Urinary bladder (tissue), 4 donors: ENCODE measurements at places on chromosomes 1 and 21. TPM values are rescaled to one million over a fixed set of nuclear protein-coding genes. Genes with fewer than 3 reads are reported as not detected.

- DNase-seq, result no peak
These were observed 21.5 kb upstream of the LRP8 start for GRCh38 chr1:53349369-53349835.

DNA sequence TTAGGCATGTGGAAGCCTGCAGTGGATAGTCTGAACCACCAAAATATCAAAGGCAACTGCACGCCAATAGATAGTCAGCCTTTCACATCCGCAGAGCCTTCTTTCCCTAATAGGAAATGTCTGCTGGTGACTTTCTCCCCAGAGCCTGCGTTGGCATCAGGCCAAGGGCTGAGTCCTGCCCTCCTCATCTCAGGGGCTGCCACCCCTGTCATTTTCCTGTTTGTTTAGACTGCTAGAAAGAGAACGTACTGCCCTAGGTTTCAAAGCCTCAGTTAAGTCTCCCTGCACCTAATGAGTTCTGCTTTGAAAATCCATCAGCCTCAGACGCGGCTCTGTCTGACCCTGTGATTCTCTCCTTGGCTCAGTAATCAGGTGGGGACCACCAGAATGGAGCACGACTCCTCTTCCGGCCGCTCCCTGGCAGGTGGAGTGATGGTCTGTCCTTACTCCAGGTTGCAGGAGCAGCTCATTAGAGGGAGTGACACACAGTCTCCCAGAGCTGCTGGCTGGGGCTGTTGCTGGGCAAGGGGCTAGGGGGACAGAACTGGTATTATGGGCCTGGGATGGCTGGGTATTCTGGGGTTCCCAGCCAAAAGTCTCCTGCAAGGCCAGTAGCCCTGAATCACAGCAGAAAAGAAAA is 27.3 kb downstream of the STUM start:
- no peak for DNase-seq

DNA sequence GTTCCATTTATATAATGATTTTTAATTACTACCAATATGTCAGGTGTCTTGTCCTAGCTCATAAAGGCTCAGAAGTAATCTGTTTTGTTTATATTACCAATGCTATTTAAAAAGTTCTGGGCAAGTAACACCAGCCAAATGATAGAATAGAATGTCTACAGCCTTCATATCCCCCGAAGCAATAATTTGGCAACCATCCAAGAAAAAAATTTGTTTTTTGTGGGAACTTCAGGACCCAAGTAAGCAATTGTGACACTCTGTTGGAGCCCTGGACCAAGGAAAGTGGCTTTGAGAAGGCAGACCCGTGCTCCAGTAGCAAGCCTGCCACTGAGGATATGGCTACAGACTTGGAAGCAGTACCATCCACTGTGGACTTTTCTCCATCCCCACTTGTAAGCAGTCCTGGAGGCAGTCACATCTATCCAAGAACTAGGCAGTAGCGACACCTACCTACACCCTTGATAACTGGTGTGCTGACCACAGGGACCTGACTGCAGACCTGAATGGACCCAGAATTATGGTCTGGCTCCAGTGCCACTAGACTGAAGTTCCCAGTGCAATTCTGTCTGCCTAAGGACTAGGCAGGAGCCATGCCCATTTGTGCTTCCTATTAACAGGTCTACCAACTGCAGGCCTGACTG is 870.7 kb upstream of the ADGRL2 start:
- DNase-seq, result no peak

GRCh38 chr1:25644962-25645361 is 28.4 kb downstream of the MAN1C1 start:
- no peak for DNase-seq

GRCh38 chr1:25474439-25475047 is 43.8 kb downstream of the MACO1 start:
- no peak for DNase-seq

DNA sequence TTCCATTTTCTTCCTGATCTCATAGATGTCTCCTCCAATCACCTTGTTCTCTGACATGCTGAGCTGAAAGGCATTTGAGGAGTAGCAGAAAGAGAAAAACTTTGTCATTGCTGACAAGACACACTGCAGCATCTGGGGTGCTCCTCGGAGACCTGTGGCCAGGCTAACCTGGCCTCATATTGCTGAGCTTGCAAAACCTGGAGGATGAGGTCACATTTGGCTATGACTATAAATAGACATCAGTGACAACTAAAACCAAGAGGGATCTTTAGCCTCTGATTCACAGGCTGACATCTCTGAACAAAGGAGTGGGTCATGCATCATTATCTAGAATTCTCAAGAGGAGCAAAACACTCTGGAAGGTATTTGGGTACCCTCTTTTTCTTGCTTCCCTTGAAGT is 83.7 kb downstream of the PROX1 start:
- DNase-seq, result no peak

GRCh38 chr1:152164517-152165136 is 5.6 kb upstream of the RPTN start:
- DNase-seq, result no peak

DNA sequence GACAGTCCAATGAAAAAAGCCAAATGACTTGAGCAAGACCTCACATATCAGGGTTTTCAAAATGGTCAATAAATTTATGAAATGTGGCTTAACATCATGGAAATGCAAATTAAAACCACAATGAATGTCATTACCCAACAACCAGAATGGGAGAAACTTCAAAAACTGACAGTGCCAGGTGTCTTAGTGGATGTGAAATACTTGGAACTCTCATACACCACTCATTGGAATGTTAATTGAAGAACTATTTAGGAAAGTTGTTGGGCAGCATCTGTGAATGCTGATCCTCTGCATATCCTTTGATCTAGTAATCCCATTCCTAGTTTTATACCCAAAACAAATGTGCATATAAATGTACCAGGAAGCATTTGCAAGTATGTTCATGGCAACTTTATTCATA is 19.2 kb upstream of the BACH1 start:
- no peak for DNase-seq

GRCh38 chr21:18493422-18493821 is 89.8 kb upstream of the TMPRSS15 start:
- no peak for DNase-seq

DNA sequence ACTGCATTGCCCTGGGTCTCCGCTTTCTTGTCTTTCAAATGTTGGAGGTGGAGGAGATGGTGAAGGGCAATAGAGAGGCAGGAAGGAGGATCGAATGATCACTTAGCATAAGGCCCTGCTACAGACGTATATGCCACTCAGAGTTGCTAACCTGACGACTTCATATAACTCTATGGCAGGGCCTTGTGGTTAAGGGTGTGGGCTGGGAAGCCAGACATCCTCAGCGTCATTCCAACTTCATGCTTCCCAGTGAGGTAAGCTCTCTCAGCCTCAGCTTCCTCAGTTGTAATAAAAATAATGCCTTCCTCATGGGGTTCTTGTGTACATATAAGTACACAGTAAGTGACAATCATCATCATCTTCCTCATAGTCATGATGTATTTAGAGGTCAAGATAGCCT is 54.6 kb downstream of the CASQ2 start:
- DNase-seq, result no peak

DNA sequence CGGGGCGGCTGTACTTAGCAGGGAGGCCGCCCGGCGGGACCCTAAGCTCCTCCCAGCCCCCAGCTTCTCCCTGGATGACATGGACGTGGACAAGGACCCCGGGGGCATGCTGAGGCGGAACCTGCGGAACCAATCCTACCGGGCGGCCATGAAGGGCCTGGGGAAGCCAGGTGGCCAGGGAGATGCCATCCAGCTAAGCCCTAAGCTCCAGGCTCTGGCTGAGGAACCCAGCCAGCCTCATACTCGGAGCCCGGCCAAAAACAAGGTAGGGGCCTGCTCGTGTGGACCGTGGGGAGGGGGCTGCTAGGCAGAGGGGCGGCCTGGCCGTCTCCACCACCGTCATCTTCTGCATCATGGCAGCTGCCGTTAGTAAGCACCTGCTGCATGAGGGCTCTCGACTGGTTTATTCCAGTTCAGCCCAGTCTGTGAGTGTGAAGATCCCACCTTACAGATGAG is 9.0 kb downstream of the ARHGEF16 start:
- no peak for DNase-seq

DNA sequence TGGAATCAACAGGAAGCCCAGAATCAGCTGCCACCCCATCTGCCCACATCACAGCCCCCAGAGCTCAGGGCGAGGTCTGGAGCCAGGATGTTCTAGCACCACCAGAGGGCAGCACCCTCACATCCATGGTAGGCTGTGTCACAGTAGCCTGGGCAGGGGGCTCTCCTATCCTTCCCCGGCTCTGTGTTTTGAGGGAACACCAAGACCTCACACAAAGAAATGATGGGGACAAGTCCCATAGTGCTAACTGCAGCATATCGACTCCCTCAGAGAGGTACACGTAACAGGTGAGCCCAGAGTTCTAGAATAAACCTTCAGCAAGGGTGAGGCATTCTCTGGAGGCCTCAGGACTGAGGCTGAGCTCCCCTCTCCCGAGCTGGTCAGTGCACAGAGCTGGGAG is 2.3 kb upstream of the KCNC4 start:
- DNase-seq, result no peak

GRCh38 chr1:231385416-231385748 is 36.7 kb downstream of the EGLN1 start:
- no peak for DNase-seq

- no peak for DNase-seq
These were observed 7.7 kb upstream of the LCE3A start for GRCh38 chr1:152630596-152630995.

Gene MAN1A2
- 85.8 TPM for total RNA-seq

Gene PRDM16
- 3.7 TPM for total RNA-seq

Gene AMY1C
- not detected for total RNA-seq

Gene TBX15
- 5.2 TPM for total RNA-seq

Gene NR1I3
- not detected for total RNA-seq

Gene PDPN
- total RNA-seq, result 19.1 TPM
